ENCODE measurements at places on chromosomes 13 and 19.

DNA sequence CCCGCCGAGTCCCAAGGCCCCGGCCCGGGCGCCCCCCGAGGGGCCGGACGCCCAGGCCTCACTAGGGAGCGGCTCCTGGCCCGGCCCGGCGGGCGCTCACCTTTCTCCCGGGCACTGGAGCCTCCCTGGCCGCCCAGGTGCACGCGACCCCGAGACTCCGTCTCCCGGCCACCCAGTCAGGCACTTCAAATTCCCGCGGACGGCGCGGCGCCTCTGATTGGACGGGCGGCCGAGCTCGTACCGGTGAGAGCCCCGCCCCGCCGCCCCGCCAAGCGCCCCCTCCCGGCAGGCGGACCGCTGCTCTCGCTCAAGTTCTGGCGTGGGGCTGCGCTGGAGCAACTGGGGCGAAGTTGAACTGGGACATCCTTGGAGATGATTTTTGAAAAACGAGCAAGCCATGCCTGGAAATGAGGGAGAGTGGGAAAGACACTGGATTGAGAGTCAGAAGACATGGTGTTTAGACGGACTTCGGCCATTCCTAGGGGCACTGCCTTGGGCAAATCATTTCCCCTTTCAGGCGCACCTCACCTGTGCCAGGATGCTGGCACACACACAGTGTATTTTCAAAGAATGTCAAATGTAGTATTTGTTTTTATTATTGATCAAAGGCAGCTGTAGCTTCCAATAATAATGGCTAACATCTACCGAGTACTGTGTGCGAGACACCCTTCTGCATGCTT lies 485.3 kb downstream of the UQCRFS1 start:
- no peak for DNase-seq

DNA sequence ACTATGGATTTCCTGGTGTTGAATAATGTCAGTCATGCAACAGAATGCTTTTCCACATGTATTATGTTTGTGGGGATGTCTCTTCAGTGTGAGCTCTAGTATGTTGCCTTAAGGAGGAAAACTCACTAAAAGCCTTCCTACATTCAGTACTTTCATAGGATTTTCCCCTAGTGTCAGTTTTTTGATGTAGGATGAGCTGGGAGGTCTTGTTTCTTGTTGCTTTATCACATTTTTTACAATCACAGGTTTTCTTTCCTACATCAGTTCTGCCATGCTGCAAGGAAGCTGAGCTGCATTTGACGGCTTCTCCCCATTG lies 8.5 kb upstream of the USP29 start:
- DNase-seq = no peak

DNA sequence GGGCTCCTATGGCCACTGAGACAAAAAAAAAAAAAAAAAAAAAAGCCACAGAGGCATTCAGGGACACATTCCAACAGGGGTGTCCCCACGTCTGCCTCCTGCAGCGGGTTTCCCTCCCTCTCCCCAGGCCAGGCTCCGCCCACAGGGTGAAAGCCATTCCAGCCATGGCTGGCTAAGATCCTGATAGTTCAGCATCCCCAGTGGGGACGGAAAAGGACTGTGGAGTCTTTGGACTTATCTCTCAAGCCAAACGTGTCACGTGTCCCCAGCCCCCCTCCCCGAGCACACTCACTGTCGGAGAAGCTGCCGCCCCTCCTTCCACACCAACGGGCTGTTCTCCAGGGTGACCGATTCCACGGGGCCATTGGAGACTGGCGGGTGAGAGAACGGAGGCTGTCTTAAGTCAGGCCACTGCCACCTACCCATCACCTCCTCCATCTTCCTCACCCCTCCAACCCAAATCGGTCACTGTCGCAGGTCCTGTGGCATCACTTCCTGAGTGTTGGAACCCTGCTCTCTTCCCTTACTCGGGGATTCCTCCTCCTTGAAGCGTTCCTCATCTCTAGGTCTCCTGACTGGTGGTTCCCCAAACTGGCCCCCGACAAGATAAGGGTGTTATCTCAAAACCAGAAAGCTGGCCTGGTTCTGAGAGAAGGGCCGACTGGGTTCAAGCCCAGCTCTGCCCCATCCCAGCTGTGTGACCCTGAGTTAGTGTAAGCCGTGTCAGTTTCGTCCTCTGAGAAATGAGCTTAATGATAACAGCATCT lies 9.1 kb upstream of the FKRP start:
- DNase-seq = peak; percentile 72

DNA sequence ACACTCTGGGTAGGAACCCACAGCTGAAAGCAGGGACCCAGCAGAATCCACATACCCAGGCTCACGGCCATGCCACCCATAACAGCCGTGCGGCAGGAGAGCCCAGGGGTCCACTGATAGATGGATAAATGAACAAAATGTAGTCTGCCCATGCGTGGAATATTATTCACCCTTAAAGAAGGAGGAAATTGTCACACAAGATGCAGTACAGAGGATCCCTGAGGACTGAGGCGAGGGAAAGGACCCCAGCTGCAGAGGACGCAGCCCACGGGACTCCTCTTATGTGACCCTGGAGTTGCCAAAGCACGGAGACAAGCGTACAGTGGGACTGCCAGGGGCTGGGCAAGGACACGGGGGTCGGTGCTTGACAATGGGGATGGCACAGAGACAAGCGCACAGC lies 10.7 kb downstream of the GRTP1 start:
- DNase-seq = no peak

- no peak for DNase-seq
These were observed 754.5 kb downstream of the DIAPH3 start for GRCh38 chr13:59409211-59409610.

- DNase-seq = no peak
These were observed 19.8 kb downstream of the MYO9B start for GRCh38 chr19:17095141-17095919.

DNA sequence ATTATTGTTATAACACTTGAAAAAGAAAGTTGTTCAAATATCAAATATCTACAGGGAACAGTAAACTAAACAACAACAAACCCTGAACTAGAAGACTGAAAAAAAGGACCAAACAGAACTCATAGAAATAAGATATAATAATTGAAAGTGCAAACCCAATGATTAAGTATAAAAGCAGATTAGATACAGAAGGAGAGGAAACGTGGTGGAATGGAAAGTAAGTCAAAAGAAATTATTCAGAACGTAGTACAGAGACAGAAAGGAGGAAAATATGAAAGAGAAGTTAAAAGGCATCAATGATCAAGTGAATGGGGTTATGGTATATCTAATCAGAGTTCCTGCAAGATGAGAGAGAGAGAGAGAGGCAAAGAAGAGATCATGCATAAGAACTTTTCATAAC lies 174.2 kb upstream of the DACH1 start:
- no peak for DNase-seq

DNA sequence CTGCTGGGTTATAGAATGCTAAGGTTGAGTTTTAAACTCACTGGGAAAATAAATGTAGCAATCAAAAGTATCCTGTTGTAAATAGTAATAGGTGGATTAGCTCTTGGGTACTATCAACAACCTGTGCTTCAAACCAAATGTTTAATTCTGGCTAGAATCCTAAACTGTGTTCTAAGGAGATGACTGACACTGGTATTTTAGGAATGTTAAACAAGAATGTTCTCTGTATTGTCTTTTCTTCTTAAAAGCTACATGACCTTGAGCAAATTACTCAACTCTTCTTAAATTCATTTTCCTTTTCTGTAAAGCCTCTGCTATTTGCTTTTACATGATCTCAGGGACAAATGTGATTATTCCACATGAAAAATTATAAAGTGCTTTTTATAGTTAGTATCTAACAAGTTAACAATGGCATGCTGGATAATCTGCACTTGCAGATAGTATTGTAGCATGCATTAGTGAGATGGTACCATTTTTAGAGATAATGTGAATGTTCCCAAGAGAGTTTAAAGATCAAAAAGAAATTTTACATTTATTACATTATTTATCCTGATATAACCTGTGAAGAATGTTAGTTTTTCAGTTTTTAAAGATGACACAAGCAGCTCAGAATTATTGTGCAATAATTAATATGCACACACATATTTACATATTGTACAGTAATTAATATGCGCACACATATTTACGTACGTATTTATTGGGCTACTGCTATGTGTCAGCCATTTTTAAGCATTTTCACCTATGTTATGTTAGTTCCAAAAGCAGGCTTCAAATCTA lies 13.6 kb upstream of the EPSTI1 start:
- DNase-seq = no peak

DNA sequence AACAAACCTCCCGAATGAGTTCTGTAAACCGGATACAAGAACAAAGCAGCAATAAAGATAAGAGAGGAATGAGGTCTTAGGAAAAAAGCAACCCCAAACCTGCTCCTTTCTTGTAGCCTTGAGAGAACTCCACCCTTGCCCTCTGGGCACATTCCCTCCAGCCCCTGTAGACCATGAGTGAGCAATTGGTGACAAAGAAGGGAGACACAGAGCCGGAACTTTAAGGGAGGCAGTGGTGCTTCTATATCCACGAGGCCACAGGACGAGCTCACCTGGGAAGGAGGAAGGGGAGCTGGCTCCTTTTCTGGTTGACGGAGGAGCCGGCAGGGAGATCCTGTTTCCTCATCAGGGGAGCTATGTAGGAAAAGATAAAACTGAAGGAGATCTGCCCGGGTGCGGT lies 13.0 kb downstream of the BRME1 start:
- DNase-seq = no peak

- DNase-seq = no peak
These were observed 6.0 kb downstream of the SMARCA4 start for GRCh38 chr19:10966809-10967208.

- DNase-seq = no peak
These were observed 752 bp downstream of the RPL18A start for GRCh38 chr19:17860331-17860992.

GRCh38 chr19:1833540-1833939 lies 14.7 kb downstream of the REXO1 start:
- DNase-seq = no peak

DNA sequence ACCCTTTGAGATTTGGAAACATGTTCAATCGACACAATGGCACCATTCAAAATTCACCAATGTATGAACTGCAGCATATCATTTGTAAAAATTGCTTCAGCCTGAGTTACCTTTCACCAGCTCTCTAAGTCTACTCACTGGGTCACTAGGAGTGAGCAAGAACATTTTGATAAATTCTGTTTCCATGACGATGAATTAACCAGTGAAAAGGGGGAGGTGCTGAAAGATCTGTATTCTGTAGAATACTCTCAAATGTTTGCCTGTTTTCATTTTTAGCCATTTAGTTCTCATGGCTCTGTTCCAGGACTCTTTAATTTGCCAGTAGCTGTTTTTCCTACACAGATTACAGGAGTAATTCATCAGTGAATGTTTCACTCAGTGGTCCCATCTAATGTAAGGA lies 883.4 kb downstream of the DIAPH3 start:
- DNase-seq = no peak

GRCh38 chr13:101053301-101054093 lies 362.8 kb downstream of the NALCN start:
- DNase-seq = no peak

DNA sequence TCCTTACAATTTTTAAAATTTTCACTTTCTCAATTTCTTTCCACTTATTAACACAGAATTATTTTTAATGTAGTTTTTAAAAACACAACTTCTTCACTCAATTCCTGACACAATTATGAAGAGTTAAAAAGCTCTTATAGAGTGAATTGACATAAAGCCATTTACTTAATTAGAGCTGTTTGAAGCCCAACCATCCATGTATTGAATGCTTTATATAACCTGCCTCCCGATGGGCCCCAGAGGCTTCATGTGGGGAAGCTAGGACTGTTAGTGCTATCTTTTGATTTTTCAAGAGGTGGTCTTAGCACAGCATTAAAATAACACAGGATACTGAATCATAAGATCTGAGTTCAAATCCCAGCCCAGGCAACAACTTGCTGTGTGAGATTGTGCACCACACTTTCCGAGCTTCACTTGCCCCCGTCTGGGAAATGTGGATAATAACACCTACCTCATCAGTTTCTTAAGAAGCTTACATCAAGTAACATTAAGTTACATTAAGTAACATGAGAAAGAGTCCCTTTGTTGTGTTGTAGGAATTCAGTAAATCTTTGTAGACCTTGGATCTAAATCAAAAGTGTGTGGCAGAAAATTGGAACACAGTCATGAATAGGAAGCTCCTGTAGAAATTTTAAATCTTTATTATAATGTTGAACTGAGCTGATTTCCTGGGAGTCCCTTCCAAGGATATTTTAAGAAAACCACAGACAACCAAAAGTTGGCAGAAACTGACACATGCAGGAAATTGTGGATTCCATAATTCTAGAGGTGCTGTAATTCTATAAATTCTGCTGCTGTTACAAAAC lies 5.5 kb upstream of the ENOX1 start:
- no peak for DNase-seq

DNA sequence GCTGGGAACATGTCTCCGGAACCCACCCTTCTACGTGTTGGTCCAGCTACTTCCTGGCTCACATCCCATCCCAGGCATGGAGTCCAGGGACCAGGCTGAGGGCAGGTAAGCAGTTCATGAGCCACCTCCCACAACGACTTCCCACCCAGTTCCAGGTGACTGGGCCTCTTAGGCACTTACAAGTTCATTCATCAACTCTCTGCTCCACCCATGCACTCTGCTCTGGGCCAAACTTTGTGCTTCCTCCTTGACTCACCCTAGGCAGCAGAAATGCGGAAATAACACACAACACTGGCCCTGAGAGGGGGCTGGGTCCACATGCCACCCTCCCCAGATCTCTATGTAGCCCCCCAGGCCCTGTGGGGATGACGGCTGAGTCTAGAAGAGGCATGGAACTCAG lies 20.5 kb downstream of the IQCN start:
- no peak for DNase-seq

DNA sequence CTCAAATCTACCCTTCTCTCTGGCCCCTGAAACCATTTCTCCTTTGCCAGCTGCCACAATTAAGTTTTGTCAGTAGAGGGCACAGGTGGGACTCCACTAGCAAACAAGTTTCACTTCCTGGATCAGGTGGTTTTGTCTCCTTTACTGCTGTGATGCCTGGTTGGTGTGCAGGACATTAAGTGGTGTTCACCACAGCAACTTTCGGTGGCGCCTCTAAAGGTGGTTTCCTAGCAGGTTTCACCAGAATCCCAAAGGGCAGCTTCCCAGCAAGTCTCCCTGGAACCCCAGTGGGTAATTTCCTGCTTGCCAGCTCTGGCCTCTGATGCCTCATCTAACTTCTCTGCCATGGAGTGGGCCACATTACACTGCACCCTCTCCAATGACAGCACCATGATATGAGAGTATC lies 16.6 kb downstream of the MED4 start:
- DNase-seq = peak; percentile 36

DNA sequence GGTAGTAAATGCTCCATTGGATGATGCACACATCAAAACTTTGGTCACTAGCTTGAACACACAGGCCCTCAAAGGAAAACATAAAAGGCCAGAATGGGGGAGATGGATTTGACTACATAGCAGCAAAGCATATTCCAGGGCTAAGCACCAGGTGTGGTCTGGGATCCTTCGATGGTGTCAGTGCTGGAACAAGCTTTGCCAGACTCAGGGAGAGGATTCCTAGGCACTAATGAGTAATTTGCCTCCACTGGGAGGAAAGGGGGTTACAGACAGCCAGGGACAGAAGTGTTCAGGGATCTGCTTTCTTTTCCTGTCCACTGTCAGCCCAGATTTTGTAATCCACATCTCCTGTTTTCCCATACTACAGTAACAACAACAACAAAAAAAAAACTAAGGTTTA lies 157.2 kb upstream of the OBI1 start:
- DNase-seq = no peak
